ENCODE measurements at places on chromosomes 12 and 14. TPM values are rescaled to one million over a fixed set of nuclear protein-coding genes. Genes with fewer than 3 reads are reported as not detected.

DNA sequence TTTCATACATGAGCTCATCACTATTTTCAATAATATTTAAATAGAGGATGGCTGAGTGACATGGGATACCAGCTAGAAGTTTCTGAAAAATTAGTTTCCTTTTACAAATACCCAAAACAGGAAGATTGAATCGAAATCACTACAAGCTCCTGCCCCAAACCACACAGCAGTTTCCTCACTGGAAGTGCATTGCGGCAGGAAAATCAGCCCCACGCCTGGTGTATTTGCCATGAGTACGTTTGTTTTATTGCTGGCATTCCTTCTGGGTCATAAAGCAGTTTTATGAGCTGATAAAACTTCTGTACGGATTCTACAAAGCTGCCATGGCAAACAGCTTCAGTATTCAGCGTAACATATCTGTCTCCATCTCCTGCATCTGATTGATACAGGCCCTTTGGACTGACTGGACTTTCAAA, 23.7 kb downstream of the CDC42BPB start:
- peak; percentile 39 for DNase-seq

DNA sequence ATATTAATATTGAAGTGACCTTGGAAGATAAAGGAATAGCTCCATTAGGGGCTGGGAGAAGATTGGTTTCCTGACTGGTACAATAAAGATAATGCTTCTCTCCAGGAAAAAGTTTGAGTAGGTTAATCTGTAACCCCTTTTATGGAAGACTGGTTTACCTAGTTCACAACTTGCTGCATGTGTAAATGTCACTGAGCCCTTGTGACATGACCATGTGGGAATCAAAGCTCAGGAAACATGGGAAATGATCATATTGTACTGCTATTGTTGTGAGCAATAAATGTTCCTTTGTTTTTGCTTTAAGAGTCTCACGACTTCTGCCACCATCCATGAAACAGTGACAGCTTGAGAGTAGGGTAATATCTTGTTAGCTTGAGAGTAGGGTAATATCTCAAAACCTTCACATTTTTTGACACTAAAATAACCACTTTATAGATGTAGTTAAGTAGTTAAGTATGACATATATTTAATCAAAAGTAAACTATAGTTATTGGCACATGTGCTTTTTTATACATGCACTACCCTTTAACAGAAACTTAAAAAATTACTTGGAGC, 1338.6 kb downstream of the FSCB start:
- no peak for DNase-seq

- DNase-seq, result no peak
These were observed 168.6 kb downstream of the CPNE8 start for GRCh38 chr12:38736821-38737220.

DNA sequence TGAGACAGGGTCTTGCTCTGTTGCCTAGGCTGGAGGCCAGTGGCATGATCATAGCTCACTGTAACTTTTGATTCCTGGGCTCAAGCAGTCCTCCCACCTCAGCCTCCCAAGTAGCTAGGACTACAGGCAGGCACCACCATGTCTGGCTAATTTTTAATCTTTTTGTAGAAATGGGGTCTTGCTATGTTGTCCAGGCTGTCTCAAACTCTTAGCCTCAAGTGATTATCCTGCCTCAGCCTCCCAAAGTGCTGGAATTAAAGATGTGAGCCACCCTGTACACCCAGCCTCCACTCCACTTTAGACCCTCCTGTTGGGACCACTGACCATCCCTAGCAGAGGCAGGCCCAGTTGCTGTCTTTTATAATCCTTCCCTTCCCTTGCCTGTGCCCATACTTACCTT, 63.3 kb upstream of the OSBPL8 start:
- DNase-seq, result no peak

DNA sequence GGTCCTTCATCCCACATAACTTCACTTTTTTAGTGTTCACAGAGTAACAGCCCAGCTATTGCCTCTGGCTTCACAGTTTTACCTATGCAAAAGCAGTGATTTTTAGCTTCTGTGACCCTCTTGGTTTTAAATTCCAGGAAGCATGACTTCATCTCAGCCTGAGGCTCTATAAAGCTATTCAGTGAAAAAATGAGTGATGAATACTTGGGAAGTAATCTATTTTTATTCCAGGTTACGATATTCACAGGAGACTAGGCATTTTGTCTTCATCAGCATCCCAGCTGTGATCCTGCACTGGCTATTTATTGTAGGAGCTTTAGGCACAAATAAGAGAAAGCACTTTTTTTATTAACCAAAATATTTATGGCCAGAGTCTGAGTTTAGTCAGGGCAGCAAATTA, 164.8 kb downstream of the SNAPC1 start:
- DNase-seq, result peak; percentile 59

Gene MYO1H
- polyA plus RNA-seq, result not detected

Gene CACNA1C
- polyA plus RNA-seq, result 10.2 TPM

DNA sequence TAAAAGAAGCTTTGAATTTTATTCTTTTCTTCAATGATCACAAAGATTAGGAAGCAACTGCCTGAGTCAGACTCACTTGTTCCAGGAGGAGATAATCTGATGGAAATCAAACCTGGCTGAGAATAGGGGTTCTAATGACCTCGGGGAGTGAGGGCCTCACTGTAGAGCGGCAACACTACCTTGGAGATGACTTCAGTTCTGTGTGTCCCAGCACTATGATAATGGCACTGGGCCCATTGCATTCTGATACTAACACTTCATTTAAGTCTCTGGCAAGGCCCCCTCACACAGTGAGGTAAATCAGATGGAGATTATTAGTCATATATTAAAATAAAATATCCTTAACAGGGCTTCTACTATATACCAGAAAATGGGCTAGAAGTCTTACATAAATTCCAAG, 233.3 kb upstream of the EGLN3 start:
- no peak for DNase-seq

DNA sequence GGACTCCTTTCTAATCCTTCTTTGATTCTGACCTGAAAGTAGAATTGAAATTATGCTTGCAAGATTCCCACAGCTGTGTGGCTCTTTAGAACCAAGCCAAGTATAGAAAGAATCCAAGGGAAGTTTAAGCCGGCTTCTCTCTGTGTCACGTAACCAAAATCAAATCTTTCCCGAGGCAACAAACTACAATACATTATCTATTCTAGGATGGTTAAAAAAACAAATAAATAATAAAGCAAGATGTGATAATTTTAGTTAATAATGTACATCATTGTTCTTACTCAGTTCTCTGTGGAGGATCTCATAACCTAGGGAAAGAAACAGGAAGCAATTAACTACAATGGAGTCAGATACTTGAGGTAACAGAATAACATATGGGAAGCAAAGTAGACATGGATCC, 78.1 kb upstream of the ST8SIA1 start:
- DNase-seq, result no peak

Gene C12orf60
- polyA plus RNA-seq, result 0.71 TPM

GRCh38 chr12:81683881-81684280, 75.3 kb downstream of the PPFIA2 start:
- DNase-seq, result no peak
